Calu3 (cell line): ENCODE measurements at places on chromosomes 2 and 18. TPM values are rescaled to one million over a fixed set of nuclear protein-coding genes. Genes with fewer than 3 reads are reported as not detected.

DNA sequence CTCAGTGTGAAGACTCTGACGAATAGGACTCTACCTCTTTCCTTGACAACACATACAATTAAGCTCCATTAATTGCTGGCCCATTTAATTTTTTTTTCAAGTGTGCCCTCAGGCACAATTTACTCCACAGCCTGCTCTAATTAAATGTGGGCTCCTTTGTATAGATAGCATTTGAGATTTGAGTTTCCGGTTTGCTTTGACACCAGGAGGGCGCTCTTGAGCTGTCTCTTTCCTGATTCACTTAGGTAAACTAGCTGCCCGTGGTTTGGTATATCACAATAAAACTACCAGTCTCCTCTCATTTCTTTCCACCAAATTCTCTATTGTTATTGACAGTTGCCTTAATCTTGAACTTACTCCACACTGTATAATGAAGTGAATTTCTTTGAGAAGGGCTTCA, 666.0 kb downstream of the DSC3 start:
- DNase-seq: peak; percentile 13

DNA sequence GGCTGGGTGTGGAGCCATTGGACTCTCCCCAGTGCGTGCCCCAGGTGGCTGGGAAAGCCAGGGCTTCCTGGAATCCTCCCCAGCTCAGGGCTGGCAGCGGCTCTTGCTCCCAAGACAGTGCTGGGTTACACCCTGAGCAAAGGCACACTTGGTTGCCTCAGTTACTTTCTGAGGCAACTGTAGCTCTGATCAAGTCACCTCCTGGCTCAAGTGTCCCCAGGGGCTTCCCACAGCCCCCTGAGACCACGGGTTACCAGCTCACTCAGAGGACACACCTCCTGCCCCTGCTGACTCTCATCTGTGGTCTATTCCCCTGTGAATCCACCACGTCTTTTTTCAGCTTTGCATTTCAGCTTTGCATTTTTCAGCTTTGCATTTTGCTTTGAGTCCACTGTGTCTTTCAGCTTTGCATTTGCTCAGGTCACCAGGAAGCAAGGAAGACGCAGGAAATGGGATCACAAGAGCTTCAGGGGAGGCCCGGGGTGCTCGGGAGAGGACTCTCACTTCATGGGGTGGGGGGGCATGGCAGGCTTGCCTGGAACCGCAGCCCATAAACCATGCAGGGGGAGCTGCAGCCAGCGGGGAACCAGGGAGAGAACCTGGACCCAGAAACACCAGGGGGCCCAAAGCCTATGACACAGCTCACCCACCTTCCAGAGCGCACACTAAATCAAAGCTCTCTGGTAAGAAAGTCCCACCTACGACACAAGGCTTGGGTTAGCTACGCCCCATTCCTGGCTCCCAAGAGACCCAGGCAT, 138.0 kb upstream of the ASB18 start:
- DNase-seq: no peak

DNA sequence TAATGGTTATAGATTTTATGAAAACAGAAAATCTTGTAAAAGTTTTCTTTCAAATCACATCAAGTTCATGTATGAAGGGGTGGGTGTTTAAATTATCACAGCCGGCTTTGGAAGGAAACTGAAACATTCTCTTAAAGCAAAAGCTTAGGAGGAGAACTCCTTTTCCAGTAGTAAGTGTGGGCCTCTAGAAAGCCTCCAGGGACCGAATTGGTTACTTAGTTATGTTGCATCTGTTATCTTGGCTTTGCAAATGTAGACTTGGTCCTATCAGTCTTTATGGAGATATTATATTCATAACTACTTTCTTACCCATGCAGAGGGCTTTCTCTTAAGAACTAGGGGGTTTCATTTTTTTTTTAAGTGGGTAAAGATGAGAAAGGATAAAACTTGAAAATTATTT, 7.4 kb downstream of the NAB1 start:
- no peak for DNase-seq

GRCh38 chr2:140593132-140593531, 1537.7 kb downstream of the LRP1B start:
- DNase-seq: no peak

GRCh38 chr2:85001595-85001994, 30.6 kb downstream of the KCMF1 start:
- no peak for DNase-seq

DNA sequence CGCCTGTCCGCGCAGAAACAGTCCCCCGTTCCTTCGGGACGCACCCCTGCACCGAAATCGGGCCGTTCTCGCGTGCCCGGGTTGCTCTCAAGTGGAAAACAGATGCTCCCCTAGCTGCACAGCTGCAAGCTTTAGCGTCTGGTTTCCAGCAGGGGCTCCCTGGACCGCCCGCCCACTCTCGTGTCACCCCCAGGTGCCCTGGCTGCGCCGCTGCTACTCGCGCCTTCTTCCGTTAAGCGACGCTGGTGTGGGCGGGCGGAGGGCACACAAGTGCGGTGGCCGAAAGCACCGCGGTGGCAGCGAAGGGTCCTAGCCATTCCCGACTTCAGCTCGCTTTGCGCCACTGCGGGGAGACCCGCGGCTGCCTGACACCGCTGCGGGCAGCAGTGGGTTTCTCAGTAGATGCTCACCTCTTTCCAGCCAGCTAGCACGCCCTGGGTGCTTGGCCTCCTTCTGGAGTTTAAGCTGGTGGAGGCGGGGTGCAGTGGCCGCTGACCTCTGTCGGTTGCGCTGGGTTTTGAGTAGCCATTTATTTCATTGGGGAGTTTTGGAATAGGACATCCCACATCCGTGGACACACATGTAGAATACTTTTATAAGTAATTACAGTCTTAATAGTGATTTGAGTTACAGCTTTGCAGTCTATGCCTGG, 806 bp downstream of the ZNF407 start:
- peak; percentile 71 for DNase-seq

- DNase-seq: no peak
These were observed 232.9 kb upstream of the ID2 start for GRCh38 chr2:8448824-8449556.

GRCh38 chr2:46871976-46872381, 43.6 kb downstream of the MCFD2 start:
- no peak for DNase-seq

DNA sequence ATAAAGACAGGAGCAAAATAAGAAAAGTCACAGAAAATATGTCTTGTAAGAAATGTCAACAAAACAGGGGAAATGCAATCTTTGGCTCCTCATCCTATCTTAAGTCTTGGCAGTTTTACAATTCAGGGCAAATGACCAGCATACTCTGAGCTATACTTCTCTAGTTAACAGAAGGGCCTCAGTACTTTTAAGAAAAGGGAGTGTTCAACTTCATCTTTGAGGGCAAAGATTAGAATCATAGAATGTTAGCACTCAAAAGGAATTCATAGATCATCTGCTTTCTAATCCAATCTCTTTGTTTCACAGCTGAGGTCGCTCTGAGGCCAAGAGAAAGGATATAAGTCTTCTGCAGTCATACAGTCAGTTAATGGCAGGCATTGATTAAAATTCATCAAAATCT, 174.0 kb upstream of the NT5C1B start:
- no peak for DNase-seq

- no peak for DNase-seq
These were observed 71.0 kb upstream of the TMEFF2 start for GRCh38 chr2:192265751-192266150.

OR6B2 gene
- not detected in 2 replicates for total RNA-seq

UCN gene
- total RNA-seq: 4.6 and 6.6 TPM in 2 replicates

SCYGR3 gene
- not detected in 2 replicates for total RNA-seq

AMER3 gene
- total RNA-seq: not detected in 2 replicates

LRATD1 gene
- total RNA-seq: 14.2 and 15.4 TPM in 2 replicates

PLB1 gene
- 0.83 and 1.6 TPM in 2 replicates for total RNA-seq
